ENCODE measurements at places on chromosomes 12 and 14.

DNA sequence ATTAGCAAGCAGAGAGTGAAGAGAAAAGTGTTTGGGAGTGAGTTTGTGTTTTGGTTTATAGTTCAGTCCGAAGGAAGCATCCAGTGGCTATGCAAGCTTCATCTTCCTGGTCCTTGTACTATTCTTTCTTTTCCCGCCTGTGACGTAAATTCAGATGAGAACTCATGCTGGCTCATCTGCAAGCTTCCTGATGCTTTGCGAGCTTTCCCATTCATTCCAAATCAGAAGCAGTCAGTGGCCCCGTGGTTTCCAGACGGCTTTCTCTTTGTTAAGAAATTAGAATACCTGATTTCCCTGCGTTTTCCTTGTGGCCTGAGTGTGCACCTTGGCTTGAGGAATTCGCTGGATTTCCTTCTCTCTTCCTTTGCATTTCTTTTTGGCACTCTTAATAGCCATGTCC, 89.5 kb downstream of the TESC start:
- no peak for DNase-seq

- no peak for DNase-seq
These were observed 745 bp downstream of the CDCA4 start for GRCh38 chr14:105019861-105020814.

GRCh38 chr12:65529106-65529505, 250.6 kb downstream of the MSRB3 start:
- no peak for DNase-seq

GRCh38 chr14:88248606-88249005, 74.5 kb downstream of the KCNK10 start:
- DNase-seq: no peak

DNA sequence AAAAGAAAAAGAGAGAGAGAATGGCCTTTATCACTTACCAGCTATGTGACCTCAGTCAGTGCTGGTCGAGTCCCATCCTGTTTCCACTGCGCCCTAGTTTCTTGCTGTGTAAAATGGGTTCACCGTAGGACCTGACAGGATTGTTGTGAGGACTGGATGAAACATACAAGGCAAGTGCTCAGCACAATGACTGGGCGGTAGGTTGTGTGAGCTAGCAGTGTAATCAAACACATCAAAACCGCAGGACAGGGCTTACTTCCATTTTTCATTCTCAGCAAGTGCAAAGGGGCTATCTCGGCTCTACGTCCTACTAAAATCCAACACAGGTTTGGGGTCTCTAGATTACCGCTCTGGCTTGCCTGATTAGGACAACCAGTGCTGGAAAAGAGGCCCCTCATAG, 36.4 kb upstream of the ATXN2 start:
- no peak for DNase-seq

DNA sequence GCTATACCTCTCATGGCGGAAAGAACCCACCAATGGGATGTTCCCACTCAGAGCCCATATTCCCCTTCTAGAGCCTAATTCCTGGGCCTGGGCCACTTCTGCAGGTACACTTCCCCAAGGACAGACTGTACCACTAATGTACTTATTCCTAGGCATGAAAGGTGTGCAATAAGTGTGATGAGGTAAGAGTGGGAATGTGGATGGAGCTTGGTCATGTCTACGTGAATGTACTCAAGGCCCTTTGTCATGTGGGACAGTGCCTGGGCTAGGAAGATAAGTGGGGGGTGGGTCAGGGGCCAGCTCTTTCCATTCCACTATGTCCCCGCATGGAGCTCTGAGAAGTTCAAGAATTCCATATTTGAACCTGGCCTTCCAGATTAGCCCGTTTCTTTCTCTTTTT, 63.4 kb upstream of the FUT8 start:
- no peak for DNase-seq

GRCh38 chr12:51311389-51311788, 12.6 kb downstream of the BIN2 start:
- DNase-seq: no peak

DNA sequence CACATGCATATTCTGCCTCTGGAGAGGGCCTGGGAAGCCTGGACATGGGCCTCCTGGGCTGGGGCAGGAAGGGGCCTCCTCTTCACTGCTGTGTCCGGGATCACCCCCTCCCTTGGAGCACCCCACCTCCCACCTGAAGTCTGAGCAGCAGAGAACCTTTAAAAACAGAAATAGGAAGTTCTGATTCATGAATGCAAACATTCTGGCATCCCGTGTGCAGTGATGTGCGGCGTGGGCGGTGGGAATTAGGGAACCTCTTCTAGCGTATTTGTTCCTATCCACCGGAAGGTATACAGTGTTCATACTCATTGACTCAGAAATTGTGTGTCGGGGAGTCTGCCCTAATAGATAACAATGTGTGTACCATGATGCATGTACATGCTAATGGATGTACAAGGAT, 46.2 kb downstream of the C14orf132 start:
- no peak for DNase-seq

- DNase-seq: no peak
These were observed 25.8 kb upstream of the C12orf76 start for GRCh38 chr12:110074089-110074488.

GRCh38 chr14:75254901-75255584, 23.6 kb upstream of the FOS start:
- DNase-seq: no peak

GRCh38 chr14:60331201-60332045, 82.4 kb downstream of the PPM1A start:
- no peak for DNase-seq

DNA sequence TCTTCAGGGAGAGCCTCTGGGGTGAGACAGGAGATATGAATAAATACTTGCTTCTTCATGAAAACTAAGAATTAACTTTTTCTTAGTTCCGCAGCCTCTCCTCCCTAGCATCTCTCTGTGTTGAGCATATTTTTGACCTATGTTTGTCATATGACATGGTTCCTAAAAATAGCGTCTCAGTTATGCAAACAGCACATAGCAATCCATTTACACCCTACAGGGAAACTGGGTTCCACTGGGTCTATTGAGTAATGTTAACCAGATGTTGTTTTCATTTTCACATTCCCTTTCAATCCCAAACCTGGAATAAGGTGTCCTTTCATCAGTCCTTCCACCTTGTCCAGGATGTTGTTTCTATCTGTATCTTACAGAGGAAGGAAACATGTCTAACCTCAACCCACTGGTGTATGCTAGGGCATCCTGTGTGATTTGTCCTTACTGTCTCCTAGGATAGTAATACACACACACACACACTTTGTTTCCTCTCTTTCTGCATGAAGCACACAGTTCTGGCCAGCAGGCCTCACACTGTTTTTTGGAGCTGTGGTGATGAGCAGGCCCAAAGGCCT, 1543.5 kb downstream of the AACS start:
- peak; percentile 26 for DNase-seq

DNA sequence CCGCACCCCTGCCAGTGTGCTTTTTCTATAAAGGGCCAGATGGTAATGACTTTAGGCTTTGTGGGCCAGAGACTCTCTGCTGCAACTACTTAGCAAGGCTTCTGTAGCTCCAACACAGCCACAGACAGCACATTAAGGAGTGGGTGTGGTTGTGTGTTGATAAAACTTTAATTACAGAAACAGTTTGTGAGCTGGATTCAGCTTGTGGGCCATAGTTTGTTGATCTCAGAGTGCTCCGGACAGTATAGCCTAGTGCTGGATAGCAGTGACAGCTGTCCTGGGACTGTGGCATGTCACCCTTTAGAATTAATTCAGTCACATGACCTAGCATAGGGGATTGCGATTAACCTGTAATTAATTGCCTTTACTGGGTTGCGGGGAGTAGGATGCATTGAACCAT, 109.7 kb downstream of the ZNF664 start:
- DNase-seq: no peak

GRCh38 chr12:62194616-62195015, 65.6 kb upstream of the USP15 start:
- peak; percentile 52 for DNase-seq

DNA sequence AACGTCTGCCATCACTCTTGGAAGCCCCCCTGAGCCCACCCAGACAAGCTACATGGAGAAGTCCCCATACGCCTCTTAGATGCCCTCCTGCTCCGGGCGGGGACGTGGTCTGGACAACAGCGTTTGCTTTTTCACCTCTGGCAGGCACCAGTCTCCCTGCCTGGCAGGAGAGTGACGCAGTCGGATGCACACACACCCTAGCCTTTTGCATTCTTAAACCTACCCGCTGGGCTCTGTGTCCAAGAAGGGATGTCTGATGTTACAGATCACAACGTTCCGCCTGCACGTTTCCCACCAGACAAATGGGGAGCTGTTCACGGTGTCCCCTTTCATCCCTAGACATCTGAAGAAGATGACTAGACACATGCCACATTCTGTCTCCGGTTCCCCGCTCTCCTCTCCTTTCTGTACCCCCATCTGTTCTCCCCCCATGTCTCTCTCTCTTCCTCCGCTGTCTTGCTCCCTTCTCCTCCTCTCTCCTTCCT, 100.2 kb downstream of the RIMBP2 start:
- DNase-seq: no peak

- DNase-seq: no peak
These were observed 21.5 kb downstream of the USP44 start for GRCh38 chr12:95529693-95530225.

- no peak for DNase-seq
These were observed 187.4 kb downstream of the EFCAB11 start for GRCh38 chr14:89767131-89767530.

GRCh38 chr14:74934476-74935359, 11.7 kb upstream of the RPS6KL1 start:
- no peak for DNase-seq

DNA sequence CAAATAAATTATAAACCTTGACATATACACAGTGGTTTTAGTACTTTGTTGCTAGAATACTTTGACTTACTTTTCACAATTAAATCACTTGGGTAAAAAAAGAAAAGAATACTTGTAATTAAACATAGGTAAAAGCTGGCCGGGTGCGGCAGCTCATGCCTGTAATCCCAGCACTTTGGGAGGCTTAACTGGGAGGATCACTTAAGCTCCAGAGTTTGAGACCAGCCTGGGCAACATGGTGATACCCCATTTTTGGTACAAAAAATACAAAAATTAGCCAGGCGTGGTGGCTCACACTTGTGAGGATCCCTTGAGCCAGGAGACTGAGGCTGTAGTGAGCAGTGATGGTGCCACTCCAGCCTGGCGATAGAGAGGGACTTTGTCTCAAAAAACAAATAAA, 7.8 kb downstream of the STX2 start:
- DNase-seq: no peak

GRCh38 chr12:107309020-107309419, 215.7 kb upstream of the CRY1 start:
- no peak for DNase-seq

DNA sequence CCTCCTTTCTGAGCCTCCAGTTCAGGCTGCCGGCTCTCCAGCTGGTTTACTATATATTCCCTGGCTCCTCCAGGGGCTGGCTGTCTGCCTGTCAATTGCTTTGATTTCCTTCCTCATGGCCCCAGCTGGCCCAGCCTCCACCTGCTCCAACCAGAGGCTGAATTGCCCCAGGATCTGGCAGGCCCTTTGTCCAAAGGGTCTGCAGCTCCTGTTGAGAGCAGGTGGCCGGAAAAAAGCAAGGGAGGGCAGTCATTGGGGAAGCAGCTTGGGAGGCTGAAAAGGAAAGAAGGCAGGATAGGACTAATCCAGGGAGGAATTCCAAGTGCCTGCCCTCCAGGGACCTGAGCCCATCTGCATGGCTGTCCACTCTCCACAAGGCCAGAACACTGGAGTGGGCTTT, 25.3 kb downstream of the PAH start:
- no peak for DNase-seq

GRCh38 chr12:127857661-127858060, 409.3 kb upstream of the TMEM132C start:
- DNase-seq: no peak

DNA sequence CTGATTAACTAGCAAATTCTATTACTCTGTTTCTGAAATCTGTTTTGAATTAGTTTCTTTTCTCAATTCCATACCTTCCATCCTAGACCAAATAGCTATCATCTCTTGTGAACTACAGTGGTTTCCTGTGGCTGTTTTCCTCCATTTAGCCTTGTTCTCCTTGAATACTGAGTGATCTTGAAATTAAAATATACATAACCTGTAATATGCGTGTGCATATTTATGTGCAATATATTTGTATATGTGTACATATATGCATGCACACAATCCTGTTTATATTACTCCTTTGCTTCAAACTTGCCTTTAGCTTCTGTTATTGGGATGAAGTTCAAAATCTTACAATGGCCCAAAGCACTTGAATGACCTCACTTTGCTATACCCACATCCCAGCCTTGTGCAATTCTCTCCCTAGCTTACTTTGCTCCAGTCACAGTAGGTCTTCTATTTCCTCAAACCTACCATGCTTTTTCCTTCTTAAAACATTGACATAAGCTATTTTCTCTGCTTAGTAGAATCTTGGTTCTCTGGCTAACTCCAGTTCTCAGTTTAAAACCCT, 99.5 kb downstream of the OTOGL start:
- no peak for DNase-seq

DNA sequence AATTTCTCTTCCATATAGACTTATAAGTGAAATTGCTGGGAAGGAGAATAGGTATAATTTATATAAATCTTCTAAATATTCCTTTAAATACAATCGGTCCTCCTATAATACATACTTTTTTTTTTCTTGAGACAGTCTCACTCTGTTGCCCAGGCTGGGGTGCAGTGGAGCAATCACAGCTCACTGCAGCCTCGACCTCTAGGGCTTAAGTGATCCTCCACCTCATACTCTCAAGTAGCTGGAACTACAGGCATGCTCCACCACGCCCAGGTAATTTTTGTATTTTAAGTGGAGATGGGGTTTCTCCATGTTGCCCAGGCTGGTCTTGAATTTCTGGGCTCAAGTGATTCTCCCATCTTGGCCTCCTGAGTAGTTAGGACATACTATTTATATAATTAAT, 29.7 kb upstream of the NPFF start:
- DNase-seq: no peak

GRCh38 chr12:112420740-112421139, 2.0 kb downstream of the PTPN11 start:
- no peak for DNase-seq

DNA sequence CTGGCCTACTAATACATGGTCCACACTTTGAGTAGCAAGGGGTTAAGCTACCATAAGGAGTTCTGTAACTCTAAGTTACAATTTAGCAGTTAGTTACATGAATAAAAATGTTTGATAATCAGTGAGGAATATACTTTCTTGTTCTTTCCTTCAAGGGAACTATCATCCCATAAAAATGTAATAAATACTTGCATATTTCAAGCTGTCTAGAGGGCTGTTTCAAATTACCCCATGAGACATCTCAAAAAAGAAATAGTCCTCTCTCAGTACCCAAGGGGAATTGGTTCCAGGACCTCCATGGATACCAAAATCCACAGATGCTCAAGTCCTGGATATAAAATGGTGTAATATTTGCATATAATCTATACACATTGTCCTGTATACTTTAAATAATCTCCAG, 48.7 kb upstream of the GNG2 start:
- no peak for DNase-seq

Measured in HS-5 (cell line).